NCI-H510A treated with DMSO at 0.1 percent for 48 hours (cell line): ENCODE measurements at places on chromosomes 3 and 15.
A peak's percentile ranks its signal among the peaks of the same experiment; 100 is the strongest.

DNA sequence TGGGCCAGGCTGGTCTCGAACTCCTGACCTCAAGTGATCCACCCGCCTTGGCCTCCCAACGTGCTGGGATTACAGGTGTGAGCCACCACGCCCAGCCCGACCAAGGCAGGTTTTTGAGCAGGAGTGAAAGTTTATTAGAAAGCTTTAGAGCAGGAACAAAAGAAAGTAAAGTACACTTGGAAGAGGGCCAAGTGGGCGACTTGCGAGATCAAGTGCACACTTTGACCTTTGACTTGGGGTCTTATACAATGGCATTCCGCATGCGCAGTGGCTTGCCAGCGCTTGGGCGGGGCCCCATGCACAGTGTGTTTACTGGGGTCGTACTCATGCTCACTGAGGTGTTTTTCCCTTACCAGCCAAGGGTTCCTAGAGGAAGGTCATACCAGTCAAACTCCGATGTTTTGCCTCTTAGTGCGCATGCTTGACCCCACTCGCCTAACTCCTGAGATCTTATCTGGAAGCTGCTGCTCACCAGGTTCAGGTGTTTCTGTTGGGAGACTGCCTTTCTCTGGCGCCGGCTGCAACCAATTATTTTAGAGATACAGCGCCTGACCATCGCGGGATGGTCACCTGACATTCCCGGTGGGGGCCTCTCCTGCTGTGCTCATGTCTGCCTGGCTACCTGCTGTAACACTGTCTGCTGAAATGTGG lies 46.9 kb upstream of the FLNB start:
- DNase-seq, result no peak

DNA sequence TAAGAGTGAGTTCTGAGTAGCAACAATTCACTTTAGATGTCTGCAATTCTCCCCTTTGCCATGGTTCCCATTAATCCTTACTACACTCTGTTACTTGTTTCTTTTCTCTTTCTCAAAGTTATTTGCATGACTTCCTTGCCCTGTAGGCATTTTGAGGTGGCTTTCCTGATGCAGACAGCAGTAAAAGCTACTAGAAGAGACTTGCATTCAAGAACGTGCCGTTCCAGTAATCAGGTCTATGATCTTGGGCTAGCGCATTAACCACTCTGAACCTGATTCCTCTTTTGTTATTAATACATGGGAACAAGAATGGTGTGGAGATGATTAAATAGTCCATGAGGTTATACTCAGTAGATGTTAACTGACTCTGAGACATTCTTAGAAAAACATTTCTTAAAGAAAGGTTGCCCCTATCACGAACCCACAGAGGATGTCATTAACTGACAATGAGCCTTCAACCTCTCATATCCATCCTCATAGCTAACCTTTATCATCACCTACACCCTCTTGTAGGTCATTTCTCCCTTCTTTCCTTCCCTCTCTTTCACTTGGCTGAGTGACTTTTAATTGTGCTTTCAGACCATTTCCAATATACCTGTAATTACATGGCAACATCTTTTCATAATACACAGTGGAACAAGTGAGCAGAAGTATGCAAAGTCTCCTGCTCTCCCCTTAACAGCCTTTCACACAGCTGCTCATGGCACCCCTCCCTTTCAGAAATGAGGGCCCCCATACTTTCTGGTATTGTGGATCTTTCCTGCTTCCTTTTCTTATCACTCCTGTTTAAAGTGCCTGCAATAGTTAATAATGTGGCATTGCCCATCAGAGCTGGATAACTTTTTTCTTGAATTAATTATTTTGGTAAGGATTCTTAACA lies 175.9 kb downstream of the CHST2 start:
- DNase-seq, result no peak

DNA sequence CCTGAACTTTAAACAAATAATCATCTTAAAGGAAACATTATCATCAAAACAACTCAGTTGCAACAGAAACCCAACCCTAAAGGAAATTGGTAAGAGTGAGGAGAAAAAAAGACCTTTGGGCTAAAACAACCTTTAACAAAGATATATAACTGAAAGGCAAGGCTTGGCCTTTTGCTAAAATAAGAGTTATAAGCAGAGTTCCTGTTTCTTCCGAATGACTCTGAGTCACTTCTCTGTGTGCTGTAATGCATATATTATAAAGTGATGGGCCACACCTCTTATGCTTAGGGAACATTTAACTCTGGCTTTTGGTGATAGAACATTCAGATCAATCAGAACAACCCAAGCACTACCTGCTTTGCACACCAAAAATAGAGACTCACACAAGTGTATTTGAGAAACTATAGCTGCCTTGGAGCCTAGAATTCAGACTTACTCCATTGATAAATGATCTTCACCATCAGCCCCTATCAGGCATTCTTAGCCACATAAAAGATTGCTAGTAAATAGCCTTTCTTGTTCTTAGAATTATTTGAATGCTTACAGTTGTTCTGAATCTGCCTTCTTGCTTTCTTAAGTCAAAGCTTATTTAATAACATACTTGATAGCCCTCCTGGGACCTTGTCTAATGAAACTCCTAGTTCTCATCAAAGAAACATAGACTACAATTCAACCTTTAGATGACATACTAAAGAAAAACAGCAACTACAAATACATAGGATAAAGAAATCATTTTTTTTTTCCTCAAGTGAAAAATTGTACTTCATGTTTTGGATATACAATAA lies 294.2 kb upstream of the SEMA6D start:
- DNase-seq, result no peak

DNA sequence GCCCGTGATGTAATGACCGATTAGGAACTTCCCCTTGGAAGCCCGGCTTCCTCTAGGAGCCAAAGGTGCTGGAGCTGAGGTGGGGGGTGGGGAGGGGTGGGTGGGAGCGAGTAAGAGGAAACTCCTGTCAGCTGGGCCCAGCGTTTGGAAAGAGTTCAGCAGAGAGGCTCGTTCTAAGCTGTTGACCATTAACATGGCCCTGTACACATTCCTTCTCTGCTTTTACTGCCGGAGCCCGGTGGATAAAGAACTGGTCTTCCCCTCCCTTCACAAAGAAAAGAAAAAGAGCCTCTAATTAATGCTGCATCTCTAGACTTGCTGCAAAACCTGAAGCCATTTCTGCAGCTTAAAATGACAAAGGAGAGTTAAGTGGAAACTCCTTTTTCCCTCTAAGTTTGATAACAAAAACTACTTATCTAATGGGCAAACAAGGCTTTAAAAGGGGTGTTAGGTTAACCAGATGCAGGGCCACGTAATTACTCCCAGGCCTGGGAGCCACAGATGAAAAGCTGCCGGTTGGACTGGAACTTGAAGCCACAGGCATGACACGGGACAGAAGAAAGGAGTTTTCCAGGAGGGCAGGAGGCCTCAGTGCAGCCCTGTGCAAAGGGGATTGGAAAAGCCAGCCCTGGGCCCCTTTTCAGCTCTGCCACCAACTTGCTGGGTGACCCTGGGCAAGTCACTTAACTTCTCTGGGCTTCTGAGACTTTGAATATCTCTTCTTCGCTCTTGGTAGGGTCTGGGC lies 71.3 kb downstream of the SMAD6 start:
- no peak for DNase-seq

- DNase-seq, result no peak
Observed at GRCh38 chr3:100650651-100651619, 41.5 kb downstream of the ADGRG7 start.

GRCh38 chr15:27589260-27589659 lies 509.9 kb downstream of the OCA2 start:
- DNase-seq, result peak; percentile 52

GRCh38 chr15:66805202-66805885 lies 103.3 kb downstream of the SMAD6 start:
- no peak for DNase-seq

DNA sequence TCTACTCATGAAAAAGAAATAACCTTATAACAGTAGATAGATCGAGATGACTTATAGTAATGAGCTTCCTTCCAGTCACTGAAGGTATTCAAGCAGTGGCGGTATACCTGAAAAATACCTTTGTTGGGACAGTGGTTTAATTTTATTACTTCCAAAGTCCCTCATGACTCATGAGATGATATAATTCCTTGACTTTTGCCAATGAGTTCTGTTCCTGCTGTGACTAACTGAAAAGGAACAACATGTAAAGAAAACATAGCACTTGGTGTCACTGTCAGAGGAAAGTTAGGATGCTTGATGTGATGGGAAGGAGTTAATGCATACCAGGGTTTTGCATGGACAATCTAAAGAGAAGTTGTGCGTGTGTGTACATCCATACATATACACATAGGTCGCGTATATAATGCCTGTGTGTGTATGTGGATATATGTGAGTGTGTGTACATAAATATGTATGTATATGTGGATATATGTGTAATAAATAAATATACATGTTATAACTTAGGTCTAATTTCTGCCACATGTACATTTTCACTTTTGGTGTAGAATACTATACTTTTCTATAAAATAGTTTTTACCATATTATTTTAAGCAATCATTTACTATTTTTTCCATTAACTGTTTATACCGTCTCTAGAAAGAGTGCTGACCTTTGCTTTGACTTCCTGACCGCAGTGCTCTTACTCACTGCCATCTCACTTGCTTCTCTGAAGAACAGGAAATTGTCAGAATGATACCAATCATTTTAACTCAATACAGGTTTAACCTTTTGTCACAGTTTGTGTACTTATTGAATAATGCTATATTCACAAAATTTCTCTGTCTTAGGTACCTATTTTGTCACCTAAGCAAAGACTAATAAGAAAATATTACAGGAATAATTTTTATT lies 12.6 kb upstream of the PAK2 start:
- no peak for DNase-seq

DNA sequence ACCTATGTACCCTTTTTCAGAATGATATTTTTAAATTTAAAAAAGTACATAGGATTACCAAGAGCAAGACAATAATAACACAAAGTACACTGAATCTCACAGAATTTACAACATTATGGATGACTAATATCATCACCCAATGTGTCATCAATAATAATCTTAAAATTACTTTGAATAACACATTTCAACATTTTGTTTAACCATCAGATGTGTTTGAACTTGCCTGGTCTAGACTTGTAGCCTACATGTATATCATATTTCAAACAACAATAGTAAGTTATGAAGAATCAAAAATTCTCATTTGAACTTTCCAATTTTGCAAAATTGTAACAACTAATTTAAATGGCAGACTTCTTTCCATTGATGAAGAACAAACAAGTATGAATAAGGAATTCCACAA lies 15.1 kb downstream of the LRRC3B start:
- no peak for DNase-seq

DNA sequence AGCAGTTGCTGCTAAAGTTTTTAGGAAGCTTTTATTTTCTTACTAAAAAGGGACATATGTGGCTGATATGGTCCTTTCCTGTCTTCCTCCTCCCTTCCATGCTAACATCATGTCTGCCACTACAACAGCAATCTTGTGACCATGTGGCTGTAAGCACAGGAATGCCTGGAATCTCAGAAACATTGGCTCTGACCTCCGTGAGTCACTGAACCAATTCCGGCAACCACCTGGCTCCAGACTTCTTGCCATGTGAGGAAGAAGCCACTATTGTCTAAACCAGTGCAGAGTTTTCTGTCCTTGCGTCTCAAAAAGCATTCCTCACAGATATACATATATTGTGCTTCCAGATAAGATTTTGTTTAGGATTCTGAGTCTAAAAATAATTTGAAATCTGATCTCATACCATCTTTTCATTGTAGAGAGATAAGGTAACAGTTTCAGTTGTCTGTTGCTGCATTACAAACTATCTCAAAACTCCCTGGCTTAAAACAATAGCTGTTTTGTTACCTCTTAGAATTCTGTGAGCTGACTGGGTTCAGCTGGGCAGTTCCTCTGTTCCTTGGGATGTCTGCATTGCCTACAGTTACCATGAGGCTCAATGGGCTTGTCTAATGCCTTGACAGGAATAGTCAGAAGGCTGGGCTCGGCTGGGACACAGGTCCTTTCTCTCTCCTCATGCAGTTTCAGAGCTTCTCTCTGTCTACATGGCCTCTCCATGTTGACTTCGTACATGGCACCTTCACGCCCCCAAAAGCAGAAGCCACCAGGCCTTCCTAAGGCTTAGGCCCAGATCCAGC lies 77.3 kb upstream of the MAGI1 start:
- no peak for DNase-seq

DNA sequence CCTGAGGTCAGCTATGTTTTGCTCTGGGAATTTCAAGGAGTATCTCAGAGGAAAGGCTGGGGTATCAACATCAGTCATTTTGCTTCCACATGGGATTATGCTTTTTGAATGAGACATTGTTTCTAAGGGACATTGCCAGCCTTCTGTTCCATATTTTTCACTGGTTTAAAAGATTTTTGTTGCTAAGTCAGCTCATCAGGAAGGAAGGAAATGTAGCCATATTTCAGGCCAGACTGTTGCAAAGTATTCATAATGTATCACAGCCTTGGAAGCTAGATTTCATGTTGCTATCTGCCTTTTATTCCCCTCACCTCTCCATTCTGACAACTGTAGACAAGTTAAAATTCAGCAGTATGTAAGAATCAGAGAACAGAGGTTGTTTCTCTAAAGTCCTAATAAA lies 61.0 kb upstream of the CHRM5 start:
- no peak for DNase-seq

- no peak for DNase-seq
Observed at GRCh38 chr15:58015565-58015964, 49.9 kb downstream of the ALDH1A2 start.

DNA sequence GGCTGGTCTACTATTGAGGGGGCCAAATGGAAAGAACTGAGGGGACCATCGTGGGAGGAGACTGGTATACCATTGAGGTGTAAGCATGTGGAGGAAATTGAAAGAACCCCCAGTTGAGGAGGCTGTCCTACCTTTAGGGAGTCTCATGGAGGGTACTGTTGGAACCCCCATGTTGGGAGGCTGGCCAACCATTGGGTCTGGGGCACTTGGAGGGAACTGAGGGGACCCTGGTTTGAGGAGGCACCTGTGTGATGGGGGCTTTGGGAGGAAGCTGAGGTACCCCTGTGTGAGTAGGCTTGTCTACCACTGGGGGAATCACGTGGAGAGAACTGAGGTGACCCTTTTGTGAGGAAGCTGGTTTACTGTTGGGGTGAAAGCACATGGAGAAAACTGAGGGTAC lies 157.5 kb downstream of the FBLN2 start:
- DNase-seq, result no peak

GRCh38 chr3:55013145-55013925 lies 85.5 kb upstream of the LRTM1 start:
- DNase-seq, result no peak

GRCh38 chr15:55916666-55917409 lies 76.6 kb downstream of the NEDD4 start:
- DNase-seq, result no peak

DNA sequence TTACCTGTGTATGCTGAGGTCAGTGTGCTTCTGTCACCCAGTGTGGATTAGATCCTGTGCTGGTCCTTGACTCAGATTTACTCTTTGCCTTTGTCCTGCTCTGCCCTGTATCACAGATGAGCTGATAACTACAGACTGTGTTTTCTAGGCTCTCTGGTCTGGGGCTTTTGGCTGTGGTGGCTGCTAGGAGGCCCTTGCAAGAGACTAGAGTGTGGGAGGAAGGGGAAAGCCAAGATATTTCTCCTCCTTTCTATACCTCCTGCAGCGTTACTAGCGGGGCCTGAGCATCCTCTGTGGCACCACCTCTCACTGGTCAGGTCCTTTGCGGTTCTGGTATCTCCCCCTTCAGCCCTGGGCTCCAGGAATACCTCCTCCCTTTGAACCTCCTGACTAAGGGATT lies 282.3 kb upstream of the TBC1D5 start:
- DNase-seq, result no peak

GRCh38 chr3:58256061-58256460 lies 18.5 kb downstream of the ABHD6 start:
- no peak for DNase-seq

GRCh38 chr3:124964387-124964786 lies 29.8 kb upstream of the MUC13 start:
- DNase-seq, result peak; percentile 36
